Mammary epithelial cell (primary cell): ENCODE measurements at places on chromosomes 2 and 18. TPM values are rescaled to one million over a fixed set of nuclear protein-coding genes. Genes with fewer than 3 reads are reported as not detected.

GRCh38 chr2:144146076-144146475 is 373.8 kb downstream of the ZEB2 start:
- DNase-seq, result no peak

MYO5B gene
- 13.1 TPM for polyA plus RNA-seq

DNA sequence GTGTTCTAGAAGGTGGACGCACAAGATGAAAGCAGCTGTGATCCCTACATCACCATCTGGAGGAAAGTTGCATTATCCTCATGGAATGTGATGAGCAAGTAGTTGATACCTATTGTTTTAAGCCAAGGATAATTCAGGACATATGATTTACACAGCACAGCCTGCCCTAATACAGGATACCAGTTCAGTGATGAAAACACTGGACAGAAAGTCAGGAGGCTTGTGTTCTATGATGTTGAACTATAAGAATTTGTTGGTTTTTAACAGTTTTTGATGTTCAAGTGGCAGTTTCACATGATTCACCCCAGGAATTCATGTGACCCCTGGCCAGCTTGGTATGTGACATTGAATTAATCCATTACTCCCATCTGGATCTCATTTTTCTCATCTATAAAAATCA is 6.2 kb upstream of the CHST10 start:
- DNase-seq, result no peak

DNA sequence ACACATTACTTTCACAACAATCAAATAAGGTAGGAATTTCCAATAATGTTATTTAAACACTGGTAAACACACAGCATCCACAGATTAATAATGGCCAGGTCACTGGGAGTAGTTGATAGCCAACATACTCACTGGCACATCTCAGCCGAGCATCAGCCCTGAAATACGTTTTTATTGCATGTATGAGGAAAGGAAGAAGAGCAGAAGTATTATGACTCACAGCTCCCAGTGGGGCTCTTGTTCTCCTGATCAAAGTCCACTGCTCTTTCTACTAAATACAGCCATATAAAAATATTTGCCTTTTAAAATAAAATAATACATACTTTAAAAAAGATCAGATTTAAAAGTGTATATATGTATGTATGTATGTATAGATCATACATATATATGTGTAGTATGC is 999.6 kb downstream of the SUCLG1 start:
- no peak for DNase-seq

- DNase-seq, result no peak
These were observed 111.8 kb downstream of the EPB41L3 start for GRCh38 chr18:5431836-5432575.

DNA sequence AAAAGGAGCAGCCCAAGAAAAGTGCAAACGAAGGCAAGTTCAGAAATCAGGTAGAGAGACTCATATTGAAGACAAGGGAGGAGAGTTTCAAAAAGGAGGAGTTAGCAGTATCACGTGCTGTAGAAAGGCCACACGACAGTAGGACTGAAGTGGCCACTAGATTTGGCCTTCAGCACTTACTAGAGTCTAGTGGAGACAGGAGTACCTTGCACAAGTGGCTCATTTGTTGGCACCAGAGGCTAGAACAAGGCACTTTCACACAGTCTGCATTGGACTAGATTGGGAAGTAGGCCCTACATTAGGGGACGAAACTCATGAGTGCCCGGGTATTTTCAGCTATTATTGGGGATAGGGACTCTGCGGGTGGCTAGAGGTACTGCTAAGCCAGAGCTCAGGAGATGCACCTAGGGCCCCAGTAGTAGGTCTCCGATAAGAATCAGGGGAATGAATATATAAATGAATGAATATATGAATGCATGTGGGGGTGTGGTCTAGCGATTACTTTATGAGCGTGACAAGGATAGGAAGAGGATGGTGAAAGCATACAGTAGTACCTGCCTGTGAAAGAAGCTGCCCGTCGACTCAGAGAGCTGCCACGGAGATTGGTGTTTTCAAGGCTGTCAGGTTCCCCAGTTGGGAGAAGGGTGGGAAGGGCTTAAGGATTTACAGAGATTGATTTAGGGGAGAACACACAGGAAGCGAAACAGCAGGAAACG is 1.4 kb upstream of the NCOA1 start:
- no peak for DNase-seq

- no peak for DNase-seq
These were observed 686 bp upstream of the RGPD8 start for GRCh38 chr2:112433932-112434730.

- DNase-seq, result no peak
These were observed 59.3 kb downstream of the WDR75 start for GRCh38 chr2:189500456-189501160.

NAGK gene
- 60.0 TPM for polyA plus RNA-seq

C2orf66 gene
- 0.14 TPM for polyA plus RNA-seq

C18orf54 gene
- 2.9 TPM for polyA plus RNA-seq

DSG4 gene
- 0.15 TPM for polyA plus RNA-seq

UNC80 gene
- not detected for polyA plus RNA-seq

TTR gene
- not detected for polyA plus RNA-seq

IL1RN gene
- 38.0 TPM for polyA plus RNA-seq

CD8B gene
- not detected for polyA plus RNA-seq

DNA sequence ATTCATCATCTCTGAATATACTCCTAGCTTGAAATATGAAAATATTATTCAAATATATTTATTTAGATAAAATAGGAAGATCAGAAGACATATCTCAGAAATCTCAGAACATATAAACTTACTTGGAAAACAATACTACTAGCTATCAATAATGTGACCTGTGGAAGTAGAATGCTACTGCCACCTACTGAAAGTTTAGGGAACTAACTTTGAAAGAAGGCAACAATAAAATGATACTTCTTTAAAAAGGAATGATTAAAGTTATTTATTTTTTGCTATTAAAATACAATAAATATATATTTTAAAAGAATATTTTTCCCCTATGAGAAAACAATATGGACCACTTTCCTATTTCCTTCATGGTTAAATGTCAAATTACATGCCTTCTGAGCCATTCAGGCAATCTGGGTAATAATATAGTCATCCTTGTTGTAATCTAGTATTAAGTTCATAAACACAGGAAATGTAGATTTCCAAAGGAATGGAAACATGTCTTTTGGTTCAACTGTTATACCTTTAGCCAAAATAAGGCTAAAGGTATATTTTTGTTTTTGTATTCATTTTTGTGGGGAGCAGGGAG is 26.0 kb downstream of the ACADL start:
- DNase-seq, result no peak

- no peak for DNase-seq
These were observed 89.7 kb upstream of the TTC39C start for GRCh38 chr18:23924813-23925212.

EMILIN1 gene
- polyA plus RNA-seq, result 0.17 TPM

CHRND gene
- polyA plus RNA-seq, result not detected

ST8SIA5 gene
- 0.01 TPM for polyA plus RNA-seq

- DNase-seq, result peak; percentile 40
These were observed 66.3 kb upstream of the TCF7L1 start for GRCh38 chr2:85066874-85067351.

DNA sequence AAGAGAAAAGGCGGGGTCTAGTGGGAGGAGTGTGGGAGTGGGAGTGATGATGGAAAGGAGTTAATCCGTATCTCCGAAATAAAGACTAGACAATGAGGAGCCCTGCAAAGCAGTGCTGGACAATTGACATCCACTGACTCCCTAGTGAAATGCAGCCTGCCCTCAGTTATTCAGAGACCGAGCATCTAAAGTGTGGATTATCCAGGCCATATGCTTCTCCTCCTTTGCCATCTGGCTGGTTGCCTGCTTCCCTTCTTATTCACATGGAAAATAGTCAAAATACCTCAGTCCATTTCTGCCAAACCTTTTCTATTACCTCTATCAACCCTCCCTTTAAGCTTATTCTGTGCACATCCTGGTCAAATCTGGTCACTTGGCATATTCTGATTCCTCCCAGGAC is 288.8 kb upstream of the SIX3 start:
- DNase-seq, result no peak

- DNase-seq, result no peak
These were observed 123.2 kb upstream of the LINC00305 start for GRCh38 chr18:64271975-64272659.

POLR1A gene
- 12.0 TPM for polyA plus RNA-seq

- DNase-seq, result peak; percentile 32
These were observed 525.5 kb downstream of the IRS1 start for GRCh38 chr2:226274143-226274542.

NPPC gene
- not detected for polyA plus RNA-seq
